Sigmoid colon (tissue), 7 donors: ENCODE measurements at places on chromosomes 13 and 19. TPM values are rescaled to one million over a fixed set of nuclear protein-coding genes. Genes with fewer than 3 reads are reported as not detected.

The RUBCNL gene
- total RNA-seq: 1.4 TPM

The UCHL3 gene
- total RNA-seq: 28.8 TPM

The ZNF577 gene
- 28.0 TPM for total RNA-seq

The FXYD7 gene
- not detected for total RNA-seq

The SPIB gene
- total RNA-seq: not detected

The C13orf42 gene
- total RNA-seq: not detected

The POGLUT2 gene
- total RNA-seq: 8.0 TPM

The CDX2 gene
- total RNA-seq: not detected
